Transverse colon (tissue), 4 donors: ENCODE measurements at places on chromosomes 4 and X.
A peak's percentile ranks its signal among the peaks of the same experiment; 100 is the strongest.

- no peak for DNase-seq
Measured at GRCh38 chr4:187171706-187172339, 448.2 kb upstream of the FAT1 start.

DNA sequence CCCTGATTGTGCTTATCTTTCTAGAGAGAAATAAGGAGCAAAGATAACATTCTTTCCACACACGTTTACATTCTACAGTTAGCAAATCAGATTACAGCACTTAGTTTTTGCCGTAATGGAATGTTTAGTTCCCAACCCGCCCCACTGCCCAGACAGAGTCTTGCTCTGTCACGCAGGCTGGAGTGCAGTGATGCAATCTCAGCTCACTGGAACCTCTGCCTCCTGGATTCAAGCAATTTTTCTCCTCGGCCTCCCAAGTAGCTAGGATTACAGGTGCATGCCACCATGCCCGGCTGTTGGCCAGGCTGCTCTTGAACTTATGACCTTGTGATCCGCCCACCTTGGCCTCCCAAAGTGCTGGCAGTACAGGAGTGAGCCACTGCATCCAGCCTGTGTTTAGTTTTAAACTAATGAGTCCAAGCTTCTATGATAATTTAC, 8.4 kb upstream of the PRPS1 start:
- DNase-seq: no peak

- no peak for DNase-seq
Measured at GRCh38 chr4:144179152-144179739, 38.7 kb upstream of the GYPA start.

DNA sequence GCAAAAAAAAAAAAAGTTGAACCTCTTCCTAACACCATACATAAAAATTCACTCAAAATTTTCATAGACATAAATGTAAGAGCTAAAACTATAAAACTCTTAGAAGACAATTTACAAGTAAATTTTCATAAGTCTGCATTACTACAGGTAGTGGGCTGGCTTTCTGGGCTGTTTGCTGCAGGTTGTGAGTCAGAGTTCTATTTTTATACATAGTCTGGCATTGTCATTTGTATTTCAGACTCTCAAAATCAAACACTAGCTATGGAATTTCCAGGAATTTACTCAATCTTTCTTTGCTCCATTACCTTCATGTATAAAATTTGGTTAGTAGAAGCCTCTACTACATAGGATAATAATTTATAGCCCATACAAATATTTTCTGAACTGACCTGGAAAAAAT, 227.2 kb downstream of the COX18 start:
- no peak for DNase-seq

- DNase-seq: peak; percentile 29
Measured at GRCh38 chrX:37644381-37645305, 40.9 kb upstream of the XK start.
